Common myeloid progenitor, CD34-positive (primary cell): ENCODE measurements at places on chromosomes 6 and 20.

- no peak for DNase-seq
Measured at GRCh38 chr6:53112871-53113270, 35.8 kb downstream of the GCM1 start.

DNA sequence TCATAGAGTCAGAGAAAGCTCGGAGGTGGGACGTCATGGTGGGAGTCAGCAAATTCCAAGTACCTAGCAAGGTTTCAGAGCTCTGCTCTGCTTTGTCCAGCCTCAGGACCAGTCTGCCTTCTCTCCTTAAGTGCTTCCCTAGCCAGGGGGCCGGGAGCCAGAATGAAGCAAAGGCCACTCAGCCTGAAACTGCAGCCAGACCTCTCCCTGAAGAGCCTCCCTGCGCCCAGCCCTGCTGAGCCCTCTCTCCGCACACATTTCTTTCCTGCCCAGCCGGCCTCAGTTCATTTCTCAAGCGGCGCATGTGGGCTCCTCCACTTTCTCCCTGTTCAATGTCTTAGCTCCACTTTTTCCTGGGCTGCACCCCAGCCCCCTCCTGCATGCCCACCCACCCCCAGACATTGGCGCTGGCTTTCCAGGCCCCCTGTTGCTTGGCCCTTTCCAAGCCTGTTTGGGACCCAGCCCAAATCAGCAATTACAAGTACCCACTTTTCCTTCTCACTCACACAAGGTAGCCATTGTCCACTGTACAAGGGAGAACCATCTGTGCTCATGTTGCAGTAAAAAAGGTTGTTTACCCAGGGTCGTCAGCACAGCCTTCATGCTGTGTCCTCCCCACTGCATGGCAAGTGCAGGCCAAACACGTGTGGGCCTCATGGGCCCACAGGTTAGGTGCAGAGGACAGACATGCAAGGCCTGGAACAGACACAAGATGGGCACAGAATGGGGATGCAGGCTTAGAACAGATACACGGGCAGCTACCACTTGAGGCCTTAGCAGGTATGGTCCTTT lies 147.1 kb downstream of the MRPL14 start:
- DNase-seq: no peak

DNA sequence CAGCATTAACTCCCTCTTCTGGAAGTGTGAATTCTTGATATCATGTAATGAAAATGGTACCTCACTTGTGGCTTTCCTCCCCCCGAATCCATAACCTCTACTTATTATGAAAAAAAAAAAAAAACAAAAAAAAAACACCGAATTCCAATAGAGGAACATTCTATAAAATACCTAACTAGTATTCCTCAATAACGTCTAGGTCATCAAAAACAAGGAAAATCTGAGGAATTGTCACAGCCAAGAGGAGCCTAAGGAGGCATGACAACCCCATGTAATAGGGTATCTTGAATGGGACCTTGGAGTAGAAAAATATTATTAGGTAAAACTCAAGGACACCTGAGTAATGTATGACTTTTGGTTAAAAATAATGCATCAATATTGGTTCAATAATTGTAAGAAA lies 38.9 kb upstream of the POLR1H start:
- no peak for DNase-seq

DNA sequence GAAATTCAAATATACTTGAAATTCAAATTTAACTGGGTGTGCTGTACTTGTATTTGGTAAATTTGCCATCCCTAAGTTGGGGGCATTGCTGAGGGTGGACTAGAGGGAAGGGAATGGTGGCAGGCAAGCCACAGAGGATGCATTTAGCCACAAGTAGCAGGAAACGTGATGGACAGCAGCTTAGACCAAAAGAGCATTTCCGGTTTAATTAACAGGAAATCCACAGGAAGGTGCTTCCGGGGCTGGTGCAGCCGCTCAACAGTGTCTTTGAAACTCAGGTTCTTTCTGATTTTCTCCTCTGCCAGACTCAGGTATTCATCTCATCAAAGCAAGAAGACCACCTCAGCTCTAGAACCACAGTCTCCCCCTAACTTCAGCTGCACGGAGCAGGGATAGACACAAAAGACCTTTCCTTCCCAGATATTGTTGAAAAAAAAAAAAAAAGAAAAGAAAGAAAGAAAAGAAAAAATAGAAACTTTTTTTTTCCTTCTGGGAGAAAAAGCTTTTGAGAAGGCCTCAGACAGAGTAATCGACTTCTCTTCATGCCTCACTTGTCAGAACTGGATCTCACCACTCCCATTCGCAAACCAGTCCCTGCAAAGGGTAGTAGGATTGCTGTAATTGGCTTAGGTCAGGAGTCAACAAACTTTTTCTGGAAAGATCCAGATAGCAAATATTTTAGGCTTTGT lies 8.0 kb upstream of the BCAS1 start:
- DNase-seq: peak; percentile 88

GRCh38 chr20:50320901-50321796 lies 130.5 kb downstream of the CEBPB start:
- DNase-seq: no peak

DNA sequence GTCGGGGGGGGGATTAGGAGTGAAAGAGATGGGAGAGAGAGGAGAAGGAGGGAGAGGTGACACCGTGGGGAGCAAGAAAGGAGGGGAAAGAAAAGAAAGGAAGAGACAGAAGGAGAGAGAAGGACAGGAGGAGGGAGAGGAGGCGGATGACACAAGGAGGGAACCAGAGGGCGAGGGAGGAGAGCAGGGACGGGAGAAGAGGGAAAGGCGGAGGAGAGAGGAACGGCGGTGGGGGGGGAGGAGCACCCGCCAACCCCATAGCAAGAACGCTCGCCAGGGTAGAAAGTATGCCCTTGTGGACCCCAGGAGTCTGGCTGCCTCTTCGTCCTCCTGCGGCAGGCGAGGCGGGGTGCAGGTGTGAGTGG lies 4.5 kb upstream of the INSM1 start:
- no peak for DNase-seq

- DNase-seq: no peak
Measured at GRCh38 chr20:9498322-9498721, 16.1 kb upstream of the LAMP5 start.

- DNase-seq: no peak
Measured at GRCh38 chr6:160378218-160378617, 30.0 kb downstream of the SLC22A3 start.

GRCh38 chr6:79436241-79436640 lies 101.0 kb downstream of the LCA5 start:
- no peak for DNase-seq

- no peak for DNase-seq
Measured at GRCh38 chr20:57213924-57214323, 52.5 kb downstream of the BMP7 start.

DNA sequence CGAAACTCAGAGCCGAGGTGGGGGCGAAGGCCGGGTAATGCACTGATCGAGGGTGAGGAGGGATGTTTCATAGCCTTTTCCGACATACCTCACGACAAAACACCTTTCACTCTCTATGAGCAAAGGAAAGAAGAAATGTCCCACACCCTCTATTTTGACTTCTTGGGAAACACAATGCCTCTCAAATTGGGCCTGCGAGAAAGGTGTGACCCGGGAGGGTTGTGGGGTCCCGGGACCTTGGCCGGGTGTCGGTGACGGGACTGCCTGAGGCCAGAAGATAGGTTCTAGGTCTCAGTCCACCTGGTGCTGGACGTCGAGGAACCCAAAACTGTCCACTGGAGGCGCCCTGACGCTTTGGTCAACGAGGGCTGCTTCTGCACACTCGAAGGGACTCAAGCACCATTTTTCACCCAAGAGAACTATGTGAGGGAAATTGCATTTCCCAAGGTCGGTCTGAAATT lies 41.1 kb upstream of the OSTM1 start:
- no peak for DNase-seq

GRCh38 chr20:33635341-33635740 lies 26.8 kb upstream of the C20orf144 start:
- DNase-seq: no peak

DNA sequence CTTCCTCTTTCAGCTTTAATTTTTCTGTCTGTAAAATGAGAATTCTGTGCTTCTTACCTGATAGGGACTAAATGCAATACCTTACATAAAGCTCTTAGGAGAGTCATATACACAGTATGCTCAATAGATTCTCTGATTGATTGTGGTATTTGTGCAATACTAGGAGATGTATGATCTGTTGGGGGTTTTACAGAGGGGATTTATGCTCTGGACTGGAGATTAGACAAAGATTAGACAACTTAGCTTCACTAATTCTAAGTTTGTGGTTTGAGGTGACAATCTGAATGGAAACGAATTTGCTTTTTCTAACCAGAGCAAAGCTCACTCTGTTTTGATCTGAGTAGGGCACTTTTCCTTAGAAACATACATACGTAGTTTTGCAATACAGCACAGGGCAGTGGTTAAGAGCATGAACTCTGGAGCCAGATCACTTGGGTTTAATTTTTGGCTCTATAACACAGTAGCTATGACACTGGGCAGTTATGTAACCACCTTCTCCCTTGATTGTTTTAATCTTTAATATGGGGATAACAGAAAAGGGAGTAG lies 126.2 kb downstream of the RNF144B start:
- DNase-seq: peak; percentile 20

- DNase-seq: no peak
Measured at GRCh38 chr20:41426086-41426830, 59.6 kb upstream of the EMILIN3 start.

- DNase-seq: no peak
Measured at GRCh38 chr6:160260803-160261450, 2.3 kb upstream of the SLC22A2 start.

DNA sequence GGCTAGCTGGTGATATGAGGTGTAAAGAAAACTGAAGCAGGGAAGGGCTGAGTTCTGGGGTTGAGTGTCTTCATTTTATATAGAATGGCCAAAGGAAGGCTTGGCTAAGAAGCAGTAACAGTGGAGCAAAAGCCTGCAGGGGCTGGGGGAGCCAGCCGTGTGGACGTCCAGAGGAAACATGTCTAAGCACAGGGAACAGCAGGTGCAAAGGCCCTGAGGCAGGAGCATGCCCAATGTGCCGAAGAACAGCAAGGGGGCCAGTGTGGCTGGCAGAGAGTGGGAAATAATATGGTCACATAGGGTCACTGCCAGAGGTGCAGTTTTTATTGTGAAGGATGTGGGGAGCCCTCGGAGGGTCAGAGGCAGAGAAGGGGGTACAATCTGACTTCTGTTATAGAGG lies 60.5 kb upstream of the KCNG1 start:
- no peak for DNase-seq

GRCh38 chr20:4919047-4919704 lies 82.1 kb downstream of the SLC23A2 start:
- DNase-seq: no peak

- DNase-seq: no peak
Measured at GRCh38 chr6:16470502-16471221, 232.3 kb downstream of the GMPR start.

GRCh38 chr6:6816716-6817115 lies 228.2 kb downstream of the LY86 start:
- DNase-seq: no peak

DNA sequence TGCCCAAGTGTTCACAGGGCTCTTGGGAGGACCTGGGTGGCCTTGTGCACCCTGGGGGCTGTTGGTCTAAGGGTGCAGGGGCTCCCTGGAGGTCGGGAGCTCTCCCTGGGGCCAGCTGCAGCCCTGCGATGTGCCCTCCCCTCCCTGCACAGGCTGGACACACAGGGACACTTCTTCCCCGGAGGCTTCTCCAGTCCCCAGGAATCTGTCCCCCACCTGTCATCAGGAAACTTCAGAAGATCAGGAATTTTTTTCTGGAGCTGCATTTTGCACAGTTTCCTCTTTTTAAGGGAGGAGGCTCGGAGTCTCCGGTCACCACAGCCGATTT lies 66.9 kb upstream of the BHLHE23 start:
- DNase-seq: no peak

- no peak for DNase-seq
Measured at GRCh38 chr20:10371467-10371866, 62.6 kb downstream of the MKKS start.

GRCh38 chr6:104326173-104327001 lies 533.3 kb downstream of the HACE1 start:
- DNase-seq: no peak

GRCh38 chr6:126091466-126091865 lies 105.1 kb downstream of the TRMT11 start:
- DNase-seq: no peak

DNA sequence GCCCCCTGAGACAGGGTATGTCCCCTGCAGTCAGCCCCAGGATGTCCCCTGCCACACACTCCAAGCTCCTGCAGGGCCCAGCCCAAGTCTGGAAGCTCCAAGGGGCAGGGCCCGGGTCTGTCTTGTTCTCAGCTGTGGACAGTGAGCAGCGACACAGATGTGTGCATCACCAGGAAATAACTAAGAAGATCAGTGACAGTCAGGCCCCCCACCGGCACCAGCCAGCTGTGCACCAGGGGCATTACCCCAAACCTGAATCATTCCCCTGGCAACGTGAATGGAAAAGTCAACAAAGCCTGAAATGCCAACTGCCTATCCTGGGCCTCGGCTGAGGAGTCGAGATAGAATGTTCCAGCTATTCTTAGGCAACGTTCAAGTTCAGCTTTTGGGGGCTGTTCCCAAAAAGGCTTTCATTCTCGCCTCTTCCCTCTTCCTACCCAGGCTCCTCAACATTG lies 105.0 kb downstream of the PREX1 start:
- peak; percentile 81 for DNase-seq
